ENCODE measurements at places on chromosomes 2 and 18. TPM values are rescaled to one million over a fixed set of nuclear protein-coding genes. Genes with fewer than 3 reads are reported as not detected.

The RAMP1 gene
- total RNA-seq, result not detected

The HK2 gene
- total RNA-seq, result 0.79 TPM

The ERMN gene
- total RNA-seq, result not detected

The NEUROD1 gene
- total RNA-seq, result not detected

The SPP2 gene
- not detected for total RNA-seq

The TNFAIP6 gene
- total RNA-seq, result 0.89 TPM

The TXNDC2 gene
- total RNA-seq, result 0.06 TPM

The COL6A3 gene
- total RNA-seq, result 0.24 TPM

The TEX44 gene
- total RNA-seq, result not detected

The ASPRV1 gene
- 0.38 TPM for total RNA-seq

The CFC1 gene
- total RNA-seq, result 0.11 TPM

The GPR55 gene
- total RNA-seq, result not detected

The DSG1 gene
- total RNA-seq, result not detected

The COMMD1 gene
- 42.2 TPM for total RNA-seq

The DCC gene
- total RNA-seq, result not detected

The HOXD1 gene
- 0.26 TPM for total RNA-seq

The ANKRD62 gene
- total RNA-seq, result not detected

The WDR54 gene
- 76.9 TPM for total RNA-seq

The FAM237A gene
- total RNA-seq, result not detected

The SDC1 gene
- 167 TPM for total RNA-seq

The GPR35 gene
- 1.0 TPM for total RNA-seq

The SERPINB11 gene
- 0.03 TPM for total RNA-seq

The IL1R1 gene
- total RNA-seq, result 55.7 TPM

The SOWAHC gene
- total RNA-seq, result 9.6 TPM

The LDLRAD4 gene
- total RNA-seq, result 2.8 TPM

The RAB27B gene
- 13.1 TPM for total RNA-seq

All from A549 treated with AZD2906 at 1 μM for 4 hours (cell line).